Thymus (tissue), 14 donors: ENCODE measurements at places on chromosomes 7 and 10. TPM values are rescaled to one million over a fixed set of nuclear protein-coding genes. Genes with fewer than 3 reads are reported as not detected.

Gene CCL26
- 0.14 TPM for total RNA-seq

Gene ASAH2
- 1.4 TPM for total RNA-seq

Gene HILPDA
- 9.0 TPM for total RNA-seq

Gene PAXIP1
- total RNA-seq, result 20.9 TPM

Gene KLHDC10
- 11.8 TPM for total RNA-seq

Gene CCDC172
- 0.05 TPM for total RNA-seq

Gene GNAT3
- 0.19 TPM for total RNA-seq

Gene GARIN1A
- 0.19 TPM for total RNA-seq

Gene GIMAP4
- total RNA-seq, result 68.5 TPM

Gene LIPJ
- total RNA-seq, result 0.42 TPM

Gene OR9A2
- total RNA-seq, result not detected

Gene CCDC146
- 8.7 TPM for total RNA-seq

Gene CALN1
- total RNA-seq, result 36.8 TPM

- H3K27ac ChIP-seq, result no peak overlapping the region
- no peaks in the 10 kb centered on the region for H3K4me1 ChIP-seq
- H3K27me3 ChIP-seq, result no peaks in the 10 kb centered on the region
- H3K4me3 ChIP-seq, result no peak overlapping the region
Observed at GRCh38 chr10:59891936-59892335, 14.4 kb downstream of the CCDC6 start.

DNA sequence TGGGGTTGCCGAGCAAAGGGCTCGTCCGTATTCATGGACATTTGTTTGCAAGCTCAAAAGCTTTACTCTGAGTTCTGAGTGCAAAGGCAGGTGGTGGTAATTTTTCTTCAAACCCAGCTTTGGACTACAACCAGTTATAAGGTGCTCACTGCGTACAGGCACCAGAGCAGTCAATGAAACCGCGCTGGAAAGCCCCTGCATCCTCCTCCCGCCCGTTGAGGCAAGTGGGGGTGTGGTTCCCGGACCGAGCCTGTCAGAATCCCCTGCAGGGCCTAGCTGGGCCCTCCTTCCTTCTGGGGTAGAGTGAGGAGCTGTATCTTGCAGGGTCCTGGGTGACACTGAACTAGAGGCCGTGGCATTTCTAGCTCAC, 22.3 kb downstream of the AMZ1 start:
- H3K4me3 ChIP-seq, result no peak overlapping the region
- no peaks in the 10 kb centered on the region for H3K36me3 ChIP-seq
- H3K27ac ChIP-seq, result no peak overlapping the region
- H3K27me3 ChIP-seq, result peaks cover 29% of the 10 kb centered on the region

GRCh38 chr7:74587435-74588126, 69.9 kb upstream of the GTF2I start:
- no peaks in the 10 kb centered on the region for H3K27me3 ChIP-seq
- no peaks in the 10 kb centered on the region for H3K36me3 ChIP-seq
- peak overlapping the region; percentile 66 for H3K27ac ChIP-seq
- DNase-seq, result no peak
- H3K4me1 ChIP-seq, result peaks cover 5% of the 10 kb centered on the region

- H3K4me1 ChIP-seq, result no peaks in the 10 kb centered on the region
- H3K27me3 ChIP-seq, result no peaks in the 10 kb centered on the region
- no peak for DNase-seq
- no peak overlapping the region for H3K4me3 ChIP-seq
- H3K36me3 ChIP-seq, result no peaks in the 10 kb centered on the region
- no peak overlapping the region for H3K27ac ChIP-seq
Observed at GRCh38 chr10:112875476-112876267, 74.4 kb upstream of the TCF7L2 start.

GRCh38 chr10:119084896-119085295, 4.3 kb upstream of the EIF3A start:
- H3K36me3 ChIP-seq, result no peaks in the 10 kb centered on the region
- DNase-seq, result no peak
- no peak overlapping the region for H3K4me3 ChIP-seq
- H3K4me1 ChIP-seq, result peaks cover 23% of the 10 kb centered on the region
- no peaks in the 10 kb centered on the region for H3K27me3 ChIP-seq
- no peak overlapping the region for H3K27ac ChIP-seq

DNA sequence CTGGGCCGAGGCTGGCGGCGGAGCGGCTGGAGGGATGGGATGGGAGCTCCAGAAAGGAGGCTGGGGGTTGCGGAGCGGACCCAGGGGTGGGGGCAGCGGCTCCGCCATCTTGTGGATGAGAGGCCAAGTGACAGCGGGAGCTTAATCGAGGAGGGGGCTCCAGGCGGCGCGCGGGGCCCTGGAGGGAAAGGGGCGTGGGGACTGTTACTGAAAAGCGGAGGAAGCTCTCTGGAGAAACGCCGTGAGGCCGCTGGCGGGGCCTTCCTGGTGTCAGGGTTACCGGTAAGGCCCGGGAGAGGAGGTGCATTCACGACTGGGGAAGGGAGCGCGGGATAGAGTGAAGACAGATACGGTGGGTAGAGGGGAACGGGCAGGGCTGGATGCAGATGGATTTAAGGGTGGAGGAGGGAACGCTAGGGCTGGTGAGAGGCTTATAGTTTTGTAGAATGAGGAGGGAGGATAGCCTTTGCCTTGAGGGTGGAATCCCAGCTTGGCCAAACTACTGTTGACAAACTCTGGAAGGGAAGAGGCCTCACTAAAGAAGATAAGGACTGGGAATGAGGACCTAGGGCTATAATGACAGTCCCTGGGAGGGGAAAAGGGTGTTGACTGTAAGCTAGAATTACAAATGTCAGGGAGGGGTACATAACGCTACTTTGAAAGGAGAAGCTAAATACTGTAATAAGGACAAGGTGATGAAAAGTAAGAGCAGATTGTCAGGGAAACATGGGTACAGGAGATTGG, 535 bp downstream of the BTRC start:
- peak overlapping the region; percentile 82 for H3K27ac ChIP-seq
- no peak for DNase-seq
- no peaks in the 10 kb centered on the region for H3K36me3 ChIP-seq
- peaks cover 7% of the 10 kb centered on the region for H3K4me1 ChIP-seq

- H3K27me3 ChIP-seq, result no peaks in the 10 kb centered on the region
- no peaks in the 10 kb centered on the region for H3K36me3 ChIP-seq
- no peak overlapping the region for H3K4me3 ChIP-seq
Observed at GRCh38 chr10:8438603-8439002, 384.1 kb downstream of the GATA3 start.

DNA sequence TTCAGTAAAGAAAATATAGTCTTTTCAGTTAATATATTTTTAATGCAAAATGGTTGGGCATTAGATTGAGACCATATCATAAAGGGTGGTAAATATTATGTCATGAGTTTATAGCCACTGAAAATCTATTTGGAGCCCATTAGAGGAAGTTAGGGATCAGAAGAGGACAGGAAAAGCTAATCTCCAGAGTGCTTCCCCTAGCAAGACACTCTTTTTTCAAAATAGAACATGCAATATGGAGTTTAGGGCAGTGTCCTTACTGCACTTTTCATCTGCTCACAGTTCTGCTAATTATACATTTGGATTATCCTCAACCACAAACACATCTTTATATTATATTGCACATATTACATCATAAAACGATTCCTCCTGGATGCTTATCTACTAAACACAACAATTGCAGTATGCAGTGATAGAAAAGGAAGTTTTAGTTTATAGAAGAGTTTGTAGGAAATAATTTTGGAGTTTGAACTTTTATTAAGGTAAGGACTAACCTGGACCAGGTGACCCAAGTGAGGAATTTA, 159.8 kb downstream of the PHF14 start:
- no peaks in the 10 kb centered on the region for H3K36me3 ChIP-seq
- no peak overlapping the region for H3K27ac ChIP-seq
- no peak for DNase-seq
- no peaks in the 10 kb centered on the region for H3K4me1 ChIP-seq

GRCh38 chr10:107718864-107719263, 554.4 kb upstream of the SORCS1 start:
- H3K27ac ChIP-seq, result no peak overlapping the region
- H3K4me3 ChIP-seq, result no peak overlapping the region
- DNase-seq, result no peak
- no peaks in the 10 kb centered on the region for H3K27me3 ChIP-seq

GRCh38 chr10:78188446-78188845, 154.8 kb downstream of the RPS24 start:
- no peak for DNase-seq
- H3K27me3 ChIP-seq, result no peaks in the 10 kb centered on the region
- no peaks in the 10 kb centered on the region for H3K4me1 ChIP-seq

GRCh38 chr7:133419041-133419440, 166.2 kb downstream of the EXOC4 start:
- H3K27me3 ChIP-seq, result no peaks in the 10 kb centered on the region
- peaks cover 1% of the 10 kb centered on the region for H3K36me3 ChIP-seq
- no peaks in the 10 kb centered on the region for H3K4me1 ChIP-seq
- H3K27ac ChIP-seq, result no peak overlapping the region

GRCh38 chr10:14093730-14094484, 236.8 kb downstream of the FRMD4A start:
- no peak for DNase-seq
- no peaks in the 10 kb centered on the region for H3K36me3 ChIP-seq
- H3K4me1 ChIP-seq, result peaks cover 3% of the 10 kb centered on the region
- H3K27me3 ChIP-seq, result no peaks in the 10 kb centered on the region

- H3K27ac ChIP-seq, result no peak overlapping the region
- no peak overlapping the region for H3K4me3 ChIP-seq
- H3K27me3 ChIP-seq, result no peaks in the 10 kb centered on the region
- no peaks in the 10 kb centered on the region for H3K36me3 ChIP-seq
- DNase-seq, result no peak
Observed at GRCh38 chr10:129845111-129845753, 118.8 kb downstream of the EBF3 start.

GRCh38 chr7:91683823-91684222, 196.7 kb downstream of the MTERF1 start:
- H3K27ac ChIP-seq, result no peak overlapping the region
- DNase-seq, result no peak
- H3K27me3 ChIP-seq, result no peaks in the 10 kb centered on the region

DNA sequence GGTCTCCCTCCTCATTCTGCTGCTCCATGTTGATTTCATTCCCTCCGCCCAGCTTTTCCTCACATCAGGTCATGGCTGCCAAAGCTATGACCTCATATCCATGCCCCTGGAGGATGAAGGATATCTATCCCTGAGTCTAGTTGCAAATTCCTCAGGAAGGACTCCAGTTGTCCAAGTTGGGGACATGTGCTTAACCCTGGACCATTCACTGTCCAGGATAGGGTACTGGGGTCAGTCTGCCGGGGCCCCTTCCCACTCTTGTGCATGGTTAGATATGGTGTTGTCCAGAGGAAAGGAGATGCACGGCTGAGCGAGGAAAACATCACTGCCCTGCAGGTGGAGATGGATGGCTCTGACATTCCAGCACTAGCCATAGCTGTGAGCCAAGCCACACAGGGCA, 51.9 kb upstream of the COMTD1 start:
- H3K27ac ChIP-seq, result no peak overlapping the region
- DNase-seq, result no peak
- H3K4me1 ChIP-seq, result no peaks in the 10 kb centered on the region
- H3K27me3 ChIP-seq, result no peaks in the 10 kb centered on the region
- H3K36me3 ChIP-seq, result no peaks in the 10 kb centered on the region

DNA sequence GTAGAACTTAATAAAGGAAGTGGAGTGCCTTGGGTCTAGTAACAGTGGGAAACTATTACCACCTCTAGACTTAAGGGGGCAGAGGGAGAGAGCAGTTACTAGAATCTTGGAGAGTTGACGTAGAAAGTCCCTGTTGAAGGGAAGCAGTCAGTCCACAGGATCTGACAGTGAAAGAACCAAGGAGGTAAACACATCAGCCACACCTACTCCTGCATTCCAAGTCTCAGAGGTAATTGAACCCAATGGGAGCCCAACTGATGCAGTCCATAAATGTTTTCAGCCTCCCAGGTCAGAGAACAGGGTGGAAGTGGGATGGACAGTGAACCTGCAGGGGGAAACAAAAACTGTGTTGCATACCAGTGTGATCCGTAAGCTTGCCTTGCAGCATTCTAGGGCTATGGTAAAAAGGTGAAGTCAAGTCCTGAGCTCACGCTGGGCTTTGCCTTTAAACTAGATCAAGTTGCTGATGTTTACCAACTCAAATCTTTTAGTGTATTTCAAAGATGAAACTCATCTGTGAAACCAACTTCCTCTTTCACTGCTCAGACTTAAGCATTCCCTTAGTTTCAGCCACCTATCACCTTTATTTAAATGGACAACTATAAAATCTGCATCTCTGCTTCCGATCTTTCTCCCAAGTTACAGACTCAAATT, 57.2 kb downstream of the SLC16A12 start:
- no peak for DNase-seq
- no peaks in the 10 kb centered on the region for H3K27me3 ChIP-seq
- no peaks in the 10 kb centered on the region for H3K4me1 ChIP-seq

- DNase-seq, result no peak
- no peak overlapping the region for H3K27ac ChIP-seq
- no peaks in the 10 kb centered on the region for H3K36me3 ChIP-seq
- H3K4me1 ChIP-seq, result peaks cover 8% of the 10 kb centered on the region
- no peak overlapping the region for H3K4me3 ChIP-seq
Observed at GRCh38 chr10:47409171-47409865, 25.2 kb upstream of the ZNF488 start.

GRCh38 chr10:80167471-80168161, 35.1 kb downstream of the PLAC9 start:
- no peaks in the 10 kb centered on the region for H3K27me3 ChIP-seq
- H3K27ac ChIP-seq, result no peak overlapping the region
- H3K4me1 ChIP-seq, result no peaks in the 10 kb centered on the region

DNA sequence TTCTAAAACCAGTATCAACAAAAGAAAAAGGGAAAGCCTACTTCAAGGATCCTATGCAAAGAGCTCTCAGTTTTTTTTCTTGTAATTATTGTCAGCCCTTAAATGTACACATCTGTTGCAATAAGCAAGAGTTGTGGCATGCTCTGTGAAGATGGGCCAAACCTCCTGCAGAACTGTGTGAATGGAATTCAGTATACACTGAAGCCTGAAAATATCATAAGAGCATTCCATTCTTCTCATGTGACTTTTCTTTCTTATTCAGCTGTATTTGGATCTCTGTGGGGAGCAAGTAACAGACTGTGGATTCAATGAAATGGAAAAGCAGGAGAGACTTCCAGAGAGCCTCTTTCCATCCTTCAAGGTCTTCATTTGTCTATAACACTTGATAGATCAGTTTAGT, 130.7 kb downstream of the SAMD9 start:
- no peak for DNase-seq
- no peaks in the 10 kb centered on the region for H3K36me3 ChIP-seq
- H3K4me3 ChIP-seq, result no peak overlapping the region
- no peak overlapping the region for H3K27ac ChIP-seq
- no peaks in the 10 kb centered on the region for H3K4me1 ChIP-seq

- no peak for DNase-seq
- H3K4me3 ChIP-seq, result no peak overlapping the region
- no peaks in the 10 kb centered on the region for H3K36me3 ChIP-seq
- no peak overlapping the region for H3K27ac ChIP-seq
- no peaks in the 10 kb centered on the region for H3K4me1 ChIP-seq
Observed at GRCh38 chr10:103231047-103231551, 14.6 kb upstream of the RPEL1 start.

DNA sequence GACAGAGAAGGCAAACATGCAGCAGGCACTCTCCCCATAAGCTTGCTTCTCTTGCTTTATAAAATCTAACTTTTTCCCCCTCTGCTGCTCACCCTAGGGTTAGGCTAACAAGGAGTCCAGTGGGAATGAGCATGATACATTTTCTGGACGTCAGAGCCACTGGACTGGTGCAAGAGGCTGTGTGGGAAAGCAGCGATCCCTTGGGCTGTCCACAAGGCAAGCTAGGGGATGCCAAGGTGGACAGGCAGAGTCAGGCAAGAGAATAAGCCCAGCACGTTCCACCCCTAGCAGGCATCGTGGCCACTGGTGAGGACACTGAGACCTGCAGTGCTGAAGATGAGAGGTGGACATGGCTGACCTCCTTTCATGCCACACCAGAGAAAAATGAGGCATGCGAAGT, 290.9 kb upstream of the ZMIZ1 start:
- DNase-seq, result no peak
- H3K27ac ChIP-seq, result no peak overlapping the region
